ENCODE measurements at places on chromosomes 5 and 9. TPM values are rescaled to one million over a fixed set of nuclear protein-coding genes. Genes with fewer than 3 reads are reported as not detected.

GRCh38 chr5:173963182-173963838, 25.7 kb upstream of the C5orf47 start:
- no peak for DNase-seq

DNA sequence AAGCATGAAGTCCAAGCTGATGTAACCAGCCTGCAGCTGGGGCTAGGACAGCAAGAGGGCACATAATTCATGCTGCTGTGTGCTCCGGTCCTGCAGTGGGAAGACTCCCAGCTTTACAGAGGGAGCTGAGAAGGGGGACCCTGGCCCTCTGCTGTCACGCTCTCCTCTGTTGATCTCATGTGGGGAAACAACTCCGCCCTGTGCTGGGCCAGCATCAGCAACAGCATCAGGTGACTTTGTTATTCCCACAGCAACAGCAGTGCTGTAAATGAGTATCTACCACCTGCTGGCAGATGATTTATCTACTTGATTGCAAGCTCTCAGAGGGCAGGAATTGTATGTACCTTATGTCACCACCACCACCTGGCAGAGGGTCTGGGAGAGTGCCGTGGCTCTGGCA, 176.2 kb downstream of the COL23A1 start:
- no peak for DNase-seq

- peak; percentile 6 for DNase-seq
Measured at GRCh38 chr9:3058409-3058808, 214.5 kb upstream of the PUM3 start.

SPINK9 gene
- 0.38 TPM for polyA plus RNA-seq
